ENCODE measurements at places on chromosomes 5 and 9.

DNA sequence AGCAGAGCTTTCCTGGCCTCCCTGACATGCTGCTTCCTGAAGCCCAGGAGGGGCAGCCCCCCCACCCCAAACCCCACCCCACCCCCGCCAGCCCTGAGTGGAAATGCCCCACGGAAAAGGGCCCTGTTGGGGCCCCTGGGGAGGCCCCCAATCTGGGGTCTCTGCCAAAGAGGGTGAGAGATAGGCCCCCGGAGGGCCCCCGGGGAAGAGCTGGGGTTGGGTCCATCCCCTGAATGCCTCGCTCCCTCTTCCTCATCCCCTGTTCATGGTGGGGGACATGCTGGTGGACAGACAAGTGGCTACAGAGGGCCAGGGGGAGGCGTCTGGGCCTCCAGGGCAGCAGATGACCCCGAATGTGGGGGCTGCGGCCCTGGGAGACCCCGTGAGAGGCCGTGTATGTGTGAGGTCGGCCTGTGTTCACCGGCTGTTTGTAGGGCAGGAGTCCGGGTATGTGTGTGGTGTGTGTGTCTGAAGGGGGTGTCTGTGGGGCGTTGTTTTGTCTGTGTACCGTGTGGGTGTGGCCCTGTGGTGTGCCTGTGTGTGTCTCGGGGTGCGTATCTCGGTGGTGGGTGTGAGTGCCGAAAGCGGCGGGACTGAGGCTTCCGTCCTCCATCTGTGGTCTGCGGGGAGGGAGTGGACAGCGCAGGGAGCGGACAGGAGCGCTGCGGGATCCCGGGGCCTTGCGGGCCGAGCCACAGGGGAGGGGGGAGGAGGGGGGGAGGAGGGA, 11.3 kb downstream of the C9orf50 start:
- DNase-seq, result no peak
- H3K27ac ChIP-seq, result peak overlapping the region; percentile 19
- no peaks in the 10 kb centered on the region for H3K27me3 ChIP-seq
- no peak overlapping the region for H3K4me3 ChIP-seq

DNA sequence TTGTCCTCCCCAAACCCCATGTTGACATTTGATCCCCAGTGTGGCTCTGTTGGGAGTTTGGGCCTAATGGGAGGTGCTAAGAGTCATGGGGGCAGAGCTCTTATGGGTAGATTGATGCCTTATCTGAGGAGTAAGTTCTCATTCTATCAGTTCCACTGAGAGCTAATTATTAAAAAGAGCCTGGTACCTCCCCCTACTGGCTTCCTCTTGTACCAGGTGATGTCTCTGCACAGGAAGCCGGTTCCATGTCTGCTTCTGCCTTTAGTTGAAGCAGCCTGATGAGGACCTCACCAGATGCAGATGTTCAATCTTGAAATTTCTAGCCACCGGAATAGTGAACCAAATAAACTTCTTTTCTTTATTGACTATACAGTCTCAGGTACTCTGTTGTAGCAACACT, 10.8 kb downstream of the GABRB2 start:
- no peak overlapping the region for H3K4me3 ChIP-seq
- no peaks in the 10 kb centered on the region for H3K36me3 ChIP-seq
- H3K4me1 ChIP-seq, result no peaks in the 10 kb centered on the region
- H3K27me3 ChIP-seq, result peaks cover 18% of the 10 kb centered on the region

DNA sequence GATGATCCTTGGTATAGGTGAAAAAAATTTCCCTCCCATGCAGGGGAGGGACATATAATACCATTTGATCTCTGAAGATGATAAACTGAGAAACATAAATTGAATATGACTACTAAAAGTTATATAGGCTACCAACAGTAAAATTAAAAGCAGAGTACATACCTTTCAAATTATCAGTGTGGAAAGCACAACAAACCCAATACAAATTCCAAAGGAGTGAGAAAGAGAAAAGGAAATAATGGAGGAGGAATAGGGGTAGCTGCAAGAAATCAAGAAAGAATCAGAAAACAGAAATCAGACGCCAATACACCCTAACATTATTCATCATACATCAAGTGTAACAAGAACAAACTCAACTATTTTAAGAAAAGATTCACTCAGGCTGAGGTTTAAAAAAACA, 17.7 kb downstream of the GNAQ start:
- H3K4me3 ChIP-seq, result no peak overlapping the region
- H3K27ac ChIP-seq, result no peak overlapping the region
- H3K4me1 ChIP-seq, result no peaks in the 10 kb centered on the region
- H3K27me3 ChIP-seq, result no peaks in the 10 kb centered on the region
- DNase-seq, result no peak

- no peaks in the 10 kb centered on the region for H3K36me3 ChIP-seq
- no peaks in the 10 kb centered on the region for H3K27me3 ChIP-seq
- H3K27ac ChIP-seq, result no peak overlapping the region
- no peak for DNase-seq
- H3K4me3 ChIP-seq, result no peak overlapping the region
Measured at GRCh38 chr9:75175395-75175794, 87.1 kb downstream of the OSTF1 start.

- H3K4me1 ChIP-seq, result peaks cover 34% of the 10 kb centered on the region
- no peak for DNase-seq
- no peaks in the 10 kb centered on the region for H3K36me3 ChIP-seq
Measured at GRCh38 chr5:132457371-132458225, 33.0 kb downstream of the IRF1 start.

DNA sequence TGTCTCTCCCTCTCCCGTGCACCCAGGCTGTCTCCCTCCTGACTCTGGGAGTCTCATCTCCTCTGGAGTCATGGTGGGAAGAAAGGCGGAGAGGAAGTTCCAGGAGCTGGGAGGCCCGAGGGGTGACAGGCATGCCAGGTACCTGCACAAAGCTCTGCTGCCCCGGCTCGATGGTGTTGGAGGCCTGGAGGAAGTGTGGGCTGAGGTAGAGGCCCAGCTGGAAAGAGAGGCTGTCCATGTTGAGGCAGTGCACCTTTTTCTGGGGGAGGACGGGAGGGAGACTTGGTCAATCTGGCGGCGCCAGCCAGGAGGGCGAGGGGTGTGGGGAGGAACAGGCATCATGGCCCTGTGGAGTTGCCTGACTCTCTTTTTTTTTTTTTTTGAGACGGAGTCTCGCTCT, 15.9 kb downstream of the FPGS start:
- H3K4me1 ChIP-seq, result no peaks in the 10 kb centered on the region
- no peak overlapping the region for H3K4me3 ChIP-seq
- peaks cover 19% of the 10 kb centered on the region for H3K36me3 ChIP-seq
- H3K27me3 ChIP-seq, result no peaks in the 10 kb centered on the region
- no peak overlapping the region for H3K27ac ChIP-seq

DNA sequence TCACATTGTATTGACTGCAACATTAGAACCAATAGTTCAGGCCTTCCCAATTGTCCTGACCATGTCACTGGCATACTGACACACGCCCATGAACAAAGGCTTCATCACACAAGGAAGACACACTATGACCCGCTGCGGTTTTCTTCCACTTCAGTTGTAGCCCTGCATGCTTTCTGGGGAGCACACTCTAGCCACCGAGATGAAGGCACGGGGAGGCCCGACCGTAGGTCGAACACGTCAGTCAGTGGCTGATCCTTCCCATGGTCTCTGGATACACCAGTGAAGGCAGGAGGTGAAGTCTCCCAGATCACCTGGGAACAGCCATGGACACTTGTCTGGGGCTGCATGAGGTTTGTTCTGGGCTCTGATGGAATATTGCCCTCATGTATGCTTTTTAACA, 224.7 kb downstream of the FSTL4 start:
- H3K4me1 ChIP-seq, result no peaks in the 10 kb centered on the region
- H3K27ac ChIP-seq, result no peak overlapping the region

- no peaks in the 10 kb centered on the region for H3K4me1 ChIP-seq
- no peak overlapping the region for H3K4me3 ChIP-seq
- H3K27me3 ChIP-seq, result peaks cover 3% of the 10 kb centered on the region
- no peaks in the 10 kb centered on the region for H3K36me3 ChIP-seq
Measured at GRCh38 chr5:82676661-82677060, 398.5 kb upstream of the RPS23 start.

DNA sequence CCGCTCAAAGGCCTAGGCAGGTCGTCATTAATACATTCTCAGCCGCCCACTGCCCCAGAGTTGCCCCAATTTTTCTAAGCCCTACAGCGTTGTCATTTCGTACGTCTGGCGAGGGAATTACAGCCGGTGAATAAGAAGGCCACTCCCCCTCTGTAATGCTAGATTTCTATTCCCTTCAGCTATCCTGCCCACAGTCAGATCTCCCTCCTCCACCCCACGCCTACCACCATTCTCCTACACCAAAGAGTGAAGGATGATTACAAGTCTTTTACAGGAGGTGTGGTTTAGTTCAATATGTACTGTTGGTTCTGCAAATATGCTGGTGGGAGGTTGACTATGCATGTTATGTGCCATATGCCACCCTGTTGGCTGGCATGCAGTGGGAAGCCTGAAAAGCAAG, 83.7 kb upstream of the SMIM15 start:
- no peaks in the 10 kb centered on the region for H3K27me3 ChIP-seq
- no peak overlapping the region for H3K4me3 ChIP-seq
- H3K27ac ChIP-seq, result no peak overlapping the region
- no peak for DNase-seq
- H3K36me3 ChIP-seq, result peaks cover 5% of the 10 kb centered on the region

DNA sequence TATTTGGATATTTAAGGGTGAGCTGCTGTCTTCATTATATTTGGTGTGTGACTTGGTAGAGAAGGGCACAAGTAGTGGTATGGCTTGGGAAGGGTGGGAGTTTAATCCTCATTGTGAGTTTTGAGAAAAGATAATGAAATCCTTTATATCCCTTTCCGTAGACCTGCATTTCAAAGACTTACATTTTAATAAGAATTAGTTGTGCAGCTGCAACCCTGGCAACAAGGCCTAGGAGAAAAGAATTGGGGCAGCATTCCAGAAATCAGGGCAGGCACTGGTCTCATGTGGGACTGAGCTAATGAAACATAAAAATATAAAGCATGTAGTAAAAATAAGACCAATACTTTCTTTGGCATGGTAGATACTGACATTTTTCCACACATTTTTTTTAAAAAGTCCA, 60.5 kb downstream of the CDC42SE2 start:
- no peak overlapping the region for H3K27ac ChIP-seq
- DNase-seq, result no peak
- no peak overlapping the region for H3K4me3 ChIP-seq
- peaks cover 49% of the 10 kb centered on the region for H3K4me1 ChIP-seq
- peaks cover 12% of the 10 kb centered on the region for H3K36me3 ChIP-seq

GRCh38 chr5:57698802-57699201, 216.2 kb upstream of the ACTBL2 start:
- H3K4me3 ChIP-seq, result no peak overlapping the region
- no peak for DNase-seq
- no peaks in the 10 kb centered on the region for H3K36me3 ChIP-seq
- peaks cover 28% of the 10 kb centered on the region for H3K4me1 ChIP-seq

DNA sequence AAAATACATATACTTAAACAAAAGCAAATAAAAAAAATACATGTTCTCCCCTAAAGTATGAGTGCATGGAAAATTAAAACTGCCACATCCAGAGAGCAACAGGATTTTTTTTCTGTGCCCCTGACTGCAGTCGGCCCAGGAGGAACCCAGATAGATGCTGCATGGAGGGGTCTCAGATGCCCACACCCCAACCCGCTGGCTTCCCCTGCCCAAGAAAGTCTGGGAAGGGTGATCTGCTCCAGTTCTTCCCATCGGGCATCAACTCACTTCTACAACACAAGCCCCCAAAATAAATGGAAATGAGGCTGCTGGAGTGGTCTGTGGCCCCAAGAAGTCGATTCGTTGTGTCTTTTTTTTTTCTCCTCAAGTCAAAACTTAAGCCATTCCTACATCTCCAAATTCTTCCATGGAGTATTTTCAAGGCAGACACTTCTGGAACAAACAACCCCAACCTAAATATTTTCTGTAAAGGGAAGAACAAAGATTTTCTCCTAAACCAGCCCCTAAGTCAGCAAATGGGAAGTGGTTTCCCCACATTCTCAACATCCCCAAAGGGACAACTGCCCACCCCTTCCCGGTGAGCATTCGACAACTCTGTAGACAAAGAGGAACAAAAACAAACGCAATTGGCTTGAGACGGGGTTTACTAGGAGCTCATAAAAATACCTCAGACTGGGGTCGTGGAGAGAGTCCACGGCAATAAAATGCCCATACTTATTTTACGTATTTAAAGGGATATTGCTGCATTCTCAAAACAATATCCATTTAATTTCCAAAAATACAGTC, 46.7 kb downstream of the ROR2 start:
- H3K36me3 ChIP-seq, result no peaks in the 10 kb centered on the region
- H3K4me3 ChIP-seq, result no peak overlapping the region
- no peak overlapping the region for H3K27ac ChIP-seq
- DNase-seq, result no peak

DNA sequence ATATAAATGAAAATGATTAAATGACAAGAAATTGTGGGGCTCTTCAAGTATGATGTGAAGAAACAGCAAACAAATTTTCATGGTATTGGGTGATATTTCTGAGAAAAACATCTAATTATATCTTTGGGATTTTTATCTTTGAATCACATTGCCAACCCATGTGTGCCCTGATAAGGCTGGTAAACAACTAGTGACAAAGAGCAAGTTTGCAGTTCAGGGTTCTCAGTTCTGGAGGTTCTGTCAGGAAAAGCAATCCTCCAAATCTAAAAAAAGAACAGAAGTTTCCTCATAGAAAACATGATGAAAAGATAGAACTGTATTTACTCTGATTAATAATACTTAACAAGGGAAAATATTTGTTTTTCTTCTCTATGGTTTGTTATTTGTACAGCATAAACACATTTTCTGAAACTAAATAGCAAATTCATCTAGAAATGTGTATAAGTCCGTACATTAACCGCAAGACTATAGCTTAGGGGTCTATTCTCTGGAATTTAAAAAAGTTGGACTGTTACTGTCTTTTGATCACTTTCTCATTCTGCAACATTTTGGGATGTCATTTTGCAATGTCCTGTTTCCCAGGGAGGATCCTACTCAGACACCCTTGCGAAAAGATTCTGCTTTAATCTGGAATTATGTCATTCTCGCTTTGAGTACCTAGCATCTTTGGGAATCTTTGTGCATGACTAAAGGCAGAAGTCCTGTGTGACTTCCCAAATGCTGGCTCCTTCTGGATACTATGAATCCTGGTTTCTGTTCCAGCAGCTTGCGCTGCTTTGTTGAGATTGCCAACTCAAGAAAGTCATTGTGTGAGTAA, 308.5 kb downstream of the ADGRV1 start:
- no peak overlapping the region for H3K4me3 ChIP-seq
- H3K36me3 ChIP-seq, result no peaks in the 10 kb centered on the region
- no peak for DNase-seq
- no peaks in the 10 kb centered on the region for H3K4me1 ChIP-seq
- no peak overlapping the region for H3K27ac ChIP-seq

DNA sequence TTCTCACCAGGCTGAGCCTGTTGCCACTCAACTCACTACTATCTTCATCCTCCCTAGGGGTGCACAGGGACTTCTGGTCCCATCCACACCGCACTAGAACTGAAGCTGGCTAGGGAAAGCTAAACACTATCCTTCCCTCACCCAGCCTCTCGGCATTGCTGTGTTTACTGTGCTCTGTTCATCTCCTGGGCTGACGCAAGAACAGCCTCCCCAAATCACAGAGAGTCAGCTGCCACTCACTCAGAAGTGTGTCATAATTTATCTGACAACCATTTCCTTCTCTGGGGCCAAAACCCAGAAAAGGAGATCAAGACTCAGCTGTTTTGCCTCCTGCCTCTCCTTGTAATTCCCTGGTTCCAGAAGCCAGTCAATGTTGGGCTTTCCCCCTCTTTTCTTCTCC, 92.8 kb downstream of the ARHGEF28 start:
- no peak overlapping the region for H3K27ac ChIP-seq
- no peak for DNase-seq
- H3K4me3 ChIP-seq, result no peak overlapping the region
- no peaks in the 10 kb centered on the region for H3K27me3 ChIP-seq
- H3K36me3 ChIP-seq, result peaks cover 32% of the 10 kb centered on the region
- H3K4me1 ChIP-seq, result no peaks in the 10 kb centered on the region

- peak overlapping the region; percentile 87 for H3K27ac ChIP-seq
- peaks cover 55% of the 10 kb centered on the region for H3K4me1 ChIP-seq
- no peak for DNase-seq
- H3K27me3 ChIP-seq, result no peaks in the 10 kb centered on the region
- no peak overlapping the region for H3K4me3 ChIP-seq
Measured at GRCh38 chr9:134367791-134368490, 41.7 kb downstream of the RXRA start.

Measured in RWPE2 (cell line).